Mesendoderm (in vitro differentiated cells): ENCODE measurements at places on chromosomes 1 and 21.
A peak's percentile ranks its signal among the peaks of the same experiment; 100 is the strongest.

GRCh38 chr1:245463392-245464165 is 308.8 kb downstream of the KIF26B start:
- DNase-seq, result no peak

- DNase-seq, result peak; percentile 81
These were observed 69.2 kb downstream of the MORN1 start for GRCh38 chr1:2322065-2322571.

- no peak for DNase-seq
These were observed at the start of gene FCGR3A for GRCh38 chr1:161549652-161550051. TSS of gene FCGR3A (minus strand) at chr1:161549818. CDS start at chr1:161549736, 82 bp downstream.

DNA sequence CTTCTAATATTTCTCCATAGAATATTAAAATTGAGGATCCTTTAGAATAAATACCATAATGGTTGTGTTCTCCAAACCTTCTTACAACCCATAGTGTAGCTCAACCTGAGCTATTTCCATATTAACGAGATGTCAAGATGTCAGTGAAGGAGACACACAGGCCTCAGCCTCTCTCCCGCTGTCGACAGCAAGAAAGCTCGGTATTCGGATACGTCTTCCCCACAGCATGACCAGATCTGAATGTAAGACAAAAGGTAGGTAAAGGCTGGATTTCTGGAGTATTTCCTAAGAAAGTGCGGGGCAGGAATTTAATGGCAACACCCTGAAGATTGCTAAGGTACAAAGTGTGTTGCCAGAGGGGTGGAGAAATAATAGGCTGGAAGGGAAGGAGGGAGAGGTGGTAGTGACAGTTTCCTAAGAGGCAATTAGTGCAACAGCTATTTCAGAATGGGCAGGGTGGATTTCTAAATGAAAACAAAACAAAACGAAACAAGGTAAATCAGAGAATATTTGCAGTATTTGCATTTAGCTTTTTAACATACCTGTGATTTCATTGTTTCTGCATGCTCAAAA is 1.7 kb downstream of the ADSS2 start:
- no peak for DNase-seq

DNA sequence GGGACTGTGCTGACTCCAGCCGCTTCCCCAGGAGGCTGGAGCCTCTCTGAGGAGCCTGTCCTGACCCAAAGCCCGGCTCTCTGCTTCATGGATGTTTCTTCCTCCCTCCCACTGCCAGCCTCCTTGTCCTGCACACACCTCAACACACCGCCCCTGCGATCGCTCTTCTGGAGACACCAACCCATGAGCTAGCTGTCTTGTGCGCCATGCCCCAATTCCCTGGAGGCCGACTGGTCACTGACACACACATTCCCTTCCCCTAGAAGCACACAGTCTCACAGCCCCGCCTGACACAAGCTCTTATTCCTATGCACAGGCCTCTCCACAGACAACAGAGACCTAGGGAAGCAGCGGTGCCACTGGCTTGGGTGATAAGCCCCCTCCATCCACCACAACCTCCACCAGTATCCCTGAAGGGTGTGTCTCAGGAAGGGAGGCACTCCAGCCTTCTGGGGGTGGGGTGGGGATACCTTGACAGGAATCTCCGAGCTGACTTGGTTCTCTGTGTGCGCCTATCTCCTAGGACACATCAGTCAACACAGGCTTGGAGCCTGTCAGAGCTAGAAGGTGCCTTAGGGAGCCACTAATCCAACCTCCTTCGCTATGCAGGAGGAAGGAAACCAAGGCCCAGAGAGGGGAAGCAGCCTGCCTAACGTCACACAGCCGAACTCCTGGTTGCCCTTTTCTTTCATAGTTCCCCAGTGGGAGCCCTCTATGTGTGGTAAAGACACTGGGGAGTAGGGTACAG is 31.1 kb downstream of the AHDC1 start:
- DNase-seq, result peak; percentile 77

GRCh38 chr1:22317920-22318243 is 133.8 kb upstream of the ZBTB40 start:
- DNase-seq, result no peak

GRCh38 chr1:223258751-223259198 is 105.2 kb downstream of the SUSD4 start:
- peak; percentile 60 for DNase-seq
